ENCODE measurements at places on chromosomes 2 and 18. TPM values are rescaled to one million over a fixed set of nuclear protein-coding genes. Genes with fewer than 3 reads are reported as not detected.

Gene VIT
- total RNA-seq, result not detected

Gene EMX1
- total RNA-seq, result 0.12 TPM

Gene ALK
- not detected for total RNA-seq

Gene PLGLB1
- total RNA-seq, result 0.53 TPM

Gene REG3G
- not detected for total RNA-seq

Gene RIT2
- total RNA-seq, result not detected

Gene VPS4B
- 20.1 TPM for total RNA-seq

Gene CNNM3
- 11.8 TPM for total RNA-seq

Gene VWC2L
- total RNA-seq, result not detected

Gene C2orf92
- total RNA-seq, result 1.00 TPM

Gene SLC9A2
- total RNA-seq, result 3.0 TPM

Gene AMER3
- total RNA-seq, result not detected

Gene WNT10A
- total RNA-seq, result 0.10 TPM

Gene C1QL2
- 0.48 TPM for total RNA-seq

Gene ZBTB7C
- total RNA-seq, result 0.23 TPM

Gene TMEM200C
- not detected for total RNA-seq

Gene CDH2
- total RNA-seq, result 60.1 TPM
